ENCODE measurements at places on chromosomes 7 and 10.

DNA sequence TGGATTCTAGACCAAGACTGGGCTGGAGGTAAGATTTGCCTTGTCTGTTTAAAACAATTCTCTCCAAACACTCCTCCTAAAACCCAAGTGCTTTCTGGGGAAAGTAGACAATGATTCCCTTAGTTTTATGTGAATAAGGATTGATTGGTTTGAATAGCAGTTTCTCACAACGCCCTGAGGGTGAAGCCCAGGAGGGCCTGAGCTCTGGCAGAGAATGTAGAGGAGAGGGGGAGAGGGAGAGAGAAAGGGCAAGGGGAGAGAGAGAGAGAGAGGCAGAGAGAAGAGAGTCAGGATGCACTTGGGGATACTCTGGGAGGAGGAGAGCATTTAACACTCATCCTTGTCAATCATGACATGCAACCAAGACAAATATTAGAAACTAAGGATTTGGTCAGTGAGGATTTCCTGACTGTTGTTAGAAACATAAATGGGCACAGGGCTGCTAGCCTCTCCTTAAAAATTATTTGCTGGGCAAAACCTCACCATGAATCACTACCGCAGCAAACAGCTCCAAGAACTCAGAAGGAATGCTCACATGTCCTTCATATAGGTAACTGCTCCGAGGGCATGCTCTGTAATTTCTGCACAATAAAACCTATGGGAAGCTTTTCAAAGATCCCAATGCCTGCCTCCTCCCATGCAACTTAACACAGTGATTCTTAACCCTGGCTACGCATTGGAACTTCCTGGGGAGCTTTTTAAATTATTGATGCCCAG, 55.2 kb upstream of the RAPGEF5 start:
- DNase-seq = no peak

- DNase-seq = no peak
These were observed 31.1 kb downstream of the CCDC172 start for GRCh38 chr10:116355341-116355740.

- no peak for DNase-seq
These were observed 15.7 kb downstream of the ZFAND2A start for GRCh38 chr7:1144269-1144771.

- DNase-seq = no peak
These were observed 42.4 kb upstream of the FGL2 start for GRCh38 chr7:77242068-77242467.

DNA sequence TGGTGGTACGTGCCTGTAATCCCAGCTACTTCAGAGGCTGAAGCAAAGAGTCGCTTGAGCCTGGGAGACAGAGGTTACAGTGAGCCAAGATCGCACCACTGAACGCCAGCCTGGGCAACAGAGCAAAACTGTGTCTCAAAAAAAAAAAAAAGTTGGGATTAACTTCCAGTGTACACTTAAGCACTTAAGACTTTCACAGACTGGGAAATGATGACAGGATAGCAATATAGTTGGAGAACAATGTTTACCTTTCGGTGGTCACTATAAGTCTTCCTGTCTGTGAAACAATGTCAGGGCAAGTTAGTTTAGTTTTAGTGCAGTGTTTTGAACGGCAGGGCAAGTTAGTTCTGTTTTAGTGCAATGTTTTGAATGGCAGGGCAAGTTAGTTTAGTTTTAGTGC, 130.2 kb downstream of the TPST1 start:
- DNase-seq = no peak

DNA sequence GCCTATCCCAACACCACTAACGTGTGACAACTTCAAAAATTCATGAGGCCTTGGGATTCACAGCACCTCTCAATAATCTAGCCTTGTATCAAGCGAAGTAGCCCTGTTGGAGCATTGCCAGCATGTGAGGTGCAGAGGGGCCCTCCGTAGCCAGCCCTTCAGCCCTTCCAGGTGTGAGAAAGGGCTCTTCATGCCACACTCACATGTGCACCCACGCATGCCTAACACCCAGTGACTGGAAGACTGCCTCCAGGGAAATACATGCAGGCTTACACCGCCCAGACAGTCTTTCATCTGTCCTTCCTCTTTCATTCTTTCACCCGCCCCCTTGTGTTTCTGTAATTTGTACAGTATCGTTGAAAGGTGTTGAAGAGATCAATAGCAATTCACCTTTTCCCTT, 26.1 kb downstream of the LRRC4 start:
- DNase-seq = no peak

DNA sequence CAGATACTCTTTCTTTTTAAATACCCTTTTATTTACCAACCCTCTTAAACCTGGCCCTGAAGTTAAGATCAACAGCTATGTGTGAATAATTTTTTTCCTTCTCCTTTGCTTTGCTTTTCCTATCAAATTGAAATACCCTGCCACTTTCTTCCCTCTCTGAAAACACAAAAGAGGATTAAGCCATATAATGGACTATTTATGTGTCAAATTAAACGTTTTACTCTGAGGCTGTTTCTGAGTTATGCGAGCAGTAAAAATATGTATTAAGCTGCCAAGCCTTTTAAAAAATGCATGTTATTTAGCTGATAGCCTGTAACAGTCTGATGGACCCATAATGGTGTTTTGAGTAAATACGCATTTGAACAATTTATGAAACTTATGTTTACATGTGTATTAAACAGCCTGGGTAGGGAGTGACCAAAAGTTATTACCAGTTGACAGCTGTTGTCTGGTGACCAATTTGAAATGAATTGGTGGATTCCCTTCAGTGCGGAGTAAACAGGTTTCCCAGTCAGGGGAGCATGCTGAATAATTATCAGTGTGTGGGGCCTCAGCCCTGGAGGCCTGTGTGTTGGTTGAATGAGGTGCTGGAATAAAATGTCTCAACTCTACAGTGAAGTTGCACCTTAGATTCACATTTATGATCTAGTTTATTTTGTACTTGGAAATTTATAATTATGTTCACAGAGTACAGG, 89.6 kb downstream of the AUTS2 start:
- DNase-seq = no peak

GRCh38 chr7:28473571-28474281, 61.4 kb downstream of the CREB5 start:
- peak; percentile 57 for DNase-seq

GRCh38 chr7:84823530-84823929, 363.3 kb downstream of the SEMA3D start:
- no peak for DNase-seq

DNA sequence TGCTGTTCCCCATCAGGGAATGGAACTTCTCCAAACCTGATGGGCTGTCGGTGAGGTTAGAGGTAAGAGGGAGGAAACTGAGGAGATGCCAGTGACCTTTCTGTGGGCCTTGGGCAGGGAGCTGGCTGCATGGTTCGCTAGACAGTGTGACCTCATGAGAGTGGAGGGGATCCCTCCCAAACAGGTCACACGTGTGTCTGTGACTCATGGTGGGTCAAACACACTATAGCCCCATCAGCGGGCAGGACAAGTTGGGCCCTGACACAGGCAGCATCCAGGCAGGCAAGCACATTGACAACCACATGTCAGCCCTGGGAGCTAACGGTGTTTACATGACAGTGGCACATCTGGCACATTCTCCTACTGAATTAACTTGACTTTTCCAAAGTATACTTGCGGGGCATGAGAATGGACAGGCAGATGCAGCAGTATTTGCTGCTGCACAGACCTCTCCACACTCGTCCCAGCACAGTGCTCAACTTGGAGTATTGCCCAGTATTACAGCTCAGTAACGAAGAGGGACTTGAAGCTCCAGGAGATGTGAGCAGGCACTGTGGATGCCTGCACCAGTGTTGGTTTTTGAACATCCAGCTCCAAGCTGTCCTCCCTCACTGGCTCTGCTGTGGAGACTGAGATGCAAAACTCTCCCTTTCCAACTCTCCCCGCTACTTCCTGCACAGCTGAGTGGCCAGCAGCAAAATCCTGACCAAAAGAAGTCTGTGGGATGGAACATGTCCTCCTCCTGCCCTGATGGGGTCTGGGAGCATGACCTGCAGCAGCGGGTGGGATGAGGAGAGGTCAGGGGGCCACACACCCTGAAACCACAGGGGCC, 199.6 kb downstream of the WDR37 start:
- no peak for DNase-seq

GRCh38 chr10:116796469-116796868, 52.8 kb upstream of the ENO4 start:
- no peak for DNase-seq

DNA sequence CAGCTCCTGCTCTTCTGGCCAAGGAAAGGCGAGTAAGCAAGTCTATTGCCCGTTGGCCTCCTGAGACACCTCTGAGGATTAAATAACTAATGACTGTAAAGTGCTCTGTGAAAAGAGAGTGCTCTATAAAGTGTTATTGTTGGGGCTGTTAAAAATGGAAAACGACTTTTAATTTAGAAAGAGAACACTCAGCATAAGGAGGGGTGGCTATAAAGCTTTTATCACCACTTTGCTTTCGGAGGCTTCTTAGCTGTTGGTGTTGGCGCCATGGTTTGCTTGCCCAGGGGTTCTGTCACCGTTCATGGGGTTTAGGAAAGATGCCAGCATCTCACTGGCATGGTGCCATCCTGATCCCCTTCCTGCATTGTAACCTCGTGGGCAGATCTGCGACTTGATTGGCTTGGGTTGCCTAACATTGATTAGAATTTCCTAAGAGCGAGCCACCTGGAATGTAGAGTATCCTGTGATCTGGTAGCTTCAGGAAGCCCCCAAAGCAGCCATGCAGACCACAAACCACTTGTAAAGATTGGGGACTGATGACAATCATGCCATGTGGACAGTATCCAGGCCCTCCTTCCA, 509.9 kb downstream of the LRMDA start:
- no peak for DNase-seq

- DNase-seq = no peak
These were observed 251.3 kb upstream of the CHRM2 start for GRCh38 chr7:136617176-136617575.

GRCh38 chr10:54708021-54708420, 93.0 kb downstream of the PCDH15 start:
- DNase-seq = no peak

- DNase-seq = no peak
These were observed 177.7 kb upstream of the PRSS1 start for GRCh38 chr7:142571581-142571980.

DNA sequence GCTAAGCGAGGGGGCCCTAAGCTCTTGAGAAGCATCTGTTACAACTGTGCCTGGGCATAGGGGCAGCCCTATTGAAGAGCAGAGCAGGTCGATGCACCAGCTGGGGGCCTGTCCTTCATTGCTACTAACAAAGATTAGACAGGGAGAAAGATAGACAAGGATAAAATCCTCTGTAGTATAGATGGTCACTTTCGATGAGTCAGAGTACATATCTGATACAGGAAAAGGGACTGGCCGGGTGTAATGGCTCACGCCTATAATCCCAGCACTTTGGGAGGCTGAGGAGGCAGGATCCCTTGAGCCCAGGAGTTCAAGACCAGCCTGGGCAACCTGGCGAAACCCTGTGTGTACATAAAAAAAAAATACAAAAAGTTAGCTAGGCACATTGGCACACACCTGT, 13.6 kb downstream of the OPTN start:
- no peak for DNase-seq

DNA sequence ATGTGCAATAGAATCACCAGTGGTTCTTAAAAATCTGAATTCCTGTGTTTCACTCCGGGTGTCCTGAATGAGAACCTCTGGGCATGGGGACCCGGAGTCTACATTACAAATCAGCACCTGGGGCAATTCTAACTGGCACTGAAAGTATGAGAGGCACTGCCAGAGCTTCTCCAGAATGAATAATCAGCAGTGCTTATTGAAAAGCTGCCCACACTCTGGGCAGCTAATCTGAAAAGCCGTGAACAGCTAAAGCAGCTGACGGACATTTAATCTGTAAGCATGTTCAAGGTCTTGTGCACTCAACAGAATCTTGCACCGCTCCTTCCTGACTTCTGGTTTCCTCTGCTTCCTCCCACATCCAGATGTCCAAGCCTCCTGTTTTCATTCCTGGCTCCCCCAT, 113.3 kb upstream of the KIF5B start:
- no peak for DNase-seq

DNA sequence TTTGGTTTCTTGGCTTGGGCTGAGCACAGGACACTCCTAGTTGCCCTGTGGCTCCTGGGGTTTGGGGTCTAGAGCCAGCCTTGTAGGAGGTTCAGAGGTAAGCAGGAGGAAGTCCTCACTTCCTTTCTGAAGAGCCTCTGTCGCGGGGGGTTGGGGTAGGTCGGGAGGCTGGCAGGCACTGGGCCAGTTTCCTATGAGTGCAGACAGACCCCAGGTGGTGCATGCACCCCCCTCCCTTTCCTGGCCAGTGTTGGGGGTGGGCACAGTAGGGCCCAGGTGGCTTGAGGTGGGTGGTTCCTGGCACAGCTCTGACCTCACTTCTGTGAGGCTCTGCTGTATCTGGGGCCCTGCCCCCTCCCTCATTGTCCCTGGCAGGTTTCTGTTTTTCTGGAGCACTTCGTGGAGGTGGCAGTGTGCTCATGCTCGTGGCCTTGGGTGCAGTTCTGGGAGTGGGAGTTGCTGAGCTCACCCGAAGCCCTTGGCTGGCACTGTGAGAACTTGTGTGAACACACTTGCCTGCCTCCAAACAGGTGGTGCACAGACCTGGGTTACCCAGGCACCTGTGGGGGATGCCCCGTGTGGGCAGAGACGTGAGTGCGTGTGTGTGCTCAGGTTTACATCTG, 1.8 kb downstream of the PALD1 start:
- DNase-seq = no peak

- DNase-seq = no peak
These were observed 122.5 kb upstream of the C1QL3 start for GRCh38 chr10:16644146-16644545.
